ENCODE measurements at places on chromosomes 5 and 9.

GRCh38 chr5:116671211-116671736 is 96.7 kb upstream of the SEMA6A start:
- DNase-seq: no peak
- no peaks in the 10 kb centered on the region for H3K4me1 ChIP-seq
- H3K36me3 ChIP-seq: no peaks in the 10 kb centered on the region
- no peaks in the 10 kb centered on the region for H3K27me3 ChIP-seq

DNA sequence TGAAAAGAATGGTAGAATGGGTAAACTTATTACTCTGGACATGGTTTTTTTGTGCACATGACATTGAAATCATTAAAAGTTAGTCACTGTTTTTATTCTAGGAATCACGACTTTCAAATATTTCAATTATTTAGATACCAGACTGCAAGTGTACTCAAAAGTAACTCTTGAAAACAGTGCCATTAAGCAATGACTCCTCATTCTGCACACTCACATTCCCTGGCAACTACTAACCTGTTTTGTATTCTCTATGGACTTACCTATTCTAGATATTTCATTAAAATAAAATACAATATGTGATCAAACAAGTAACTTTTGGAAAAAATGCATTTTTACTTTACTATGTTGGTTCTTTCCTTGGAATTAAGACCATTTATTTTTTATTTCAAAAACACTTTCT is 607.0 kb downstream of the PDE4D start:
- no peaks in the 10 kb centered on the region for H3K4me1 ChIP-seq
- no peak overlapping the region for H3K27ac ChIP-seq
- no peaks in the 10 kb centered on the region for H3K27me3 ChIP-seq
- DNase-seq: no peak
- no peaks in the 10 kb centered on the region for H3K36me3 ChIP-seq

- no peaks in the 10 kb centered on the region for H3K27me3 ChIP-seq
- no peaks in the 10 kb centered on the region for H3K36me3 ChIP-seq
- no peak overlapping the region for H3K4me3 ChIP-seq
Measured at GRCh38 chr5:136793300-136793699, 428.0 kb upstream of the TRPC7 start.

DNA sequence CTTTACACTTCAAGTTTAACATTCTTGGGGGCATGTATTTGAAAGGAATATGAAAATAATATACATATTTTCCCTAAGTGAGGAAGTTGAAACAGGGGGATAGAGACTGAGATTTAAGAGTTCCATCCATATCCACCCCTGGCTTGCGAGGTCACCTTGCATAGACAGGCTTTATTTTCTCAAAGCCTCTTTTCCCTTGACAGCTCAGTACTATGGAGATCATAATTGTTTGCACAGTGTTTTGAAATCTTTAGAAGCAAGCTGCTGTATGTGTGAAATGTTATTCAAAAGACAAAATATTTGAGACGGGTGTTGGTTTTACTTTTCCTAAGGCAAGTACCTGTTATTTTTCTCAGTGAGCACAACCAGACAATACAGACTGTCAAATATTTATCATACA is 163.1 kb downstream of the LRRC70 start:
- H3K36me3 ChIP-seq: no peaks in the 10 kb centered on the region
- no peak for DNase-seq
- H3K4me1 ChIP-seq: no peaks in the 10 kb centered on the region
- no peak overlapping the region for H3K27ac ChIP-seq
- no peak overlapping the region for H3K4me3 ChIP-seq

DNA sequence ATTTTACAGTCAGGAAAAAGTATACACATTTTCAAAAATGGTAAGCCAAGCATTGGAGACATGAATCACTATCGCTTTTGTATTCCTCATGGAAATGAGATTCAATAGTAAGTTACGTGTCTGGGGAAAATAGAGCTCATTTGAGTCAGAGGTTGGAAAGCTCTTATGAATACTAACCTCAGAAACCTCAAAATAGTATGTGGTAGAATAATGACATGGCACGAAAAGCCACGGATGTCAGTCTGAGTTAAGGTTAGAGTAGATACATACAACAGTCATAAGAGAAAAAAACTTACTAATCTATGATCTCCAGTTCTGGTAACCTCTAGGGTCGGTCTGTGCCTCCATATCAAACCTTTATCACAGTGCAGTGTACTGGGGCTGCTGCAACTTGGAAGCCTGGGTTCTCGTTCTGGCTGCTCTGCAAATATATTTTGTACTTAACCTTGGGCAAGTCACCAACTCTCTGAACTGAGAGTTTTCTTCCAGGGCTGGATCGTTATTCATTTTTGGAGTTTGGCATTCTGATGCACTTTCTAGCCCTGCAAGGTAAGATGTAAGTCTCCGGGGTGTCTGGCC is 31.8 kb downstream of the MAP1B start:
- H3K36me3 ChIP-seq: no peaks in the 10 kb centered on the region
- no peak overlapping the region for H3K27ac ChIP-seq
- DNase-seq: no peak
- no peak overlapping the region for H3K4me3 ChIP-seq

DNA sequence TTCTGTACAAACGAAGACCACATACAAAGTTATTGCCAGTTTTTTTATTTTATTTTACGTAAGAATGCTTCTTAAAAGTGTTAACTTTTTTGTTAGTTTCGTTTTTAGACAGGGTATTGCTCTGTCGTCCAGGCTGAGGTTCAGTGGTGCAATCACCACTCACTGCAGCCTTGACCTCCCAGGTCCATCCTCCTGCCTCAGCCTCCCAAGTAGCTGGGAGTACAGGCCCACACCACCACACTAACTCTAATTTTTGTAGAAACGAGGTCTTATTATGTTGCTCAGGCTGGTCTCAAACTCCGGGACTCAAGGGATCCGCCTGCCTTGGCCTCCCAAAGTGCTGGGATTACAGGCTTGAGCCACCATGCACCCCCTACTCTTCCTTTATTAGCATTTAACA is 2.3 kb upstream of the DNAJA1 start:
- peaks cover 15% of the 10 kb centered on the region for H3K4me1 ChIP-seq
- H3K36me3 ChIP-seq: peaks cover 13% of the 10 kb centered on the region
- no peaks in the 10 kb centered on the region for H3K27me3 ChIP-seq
- no peak for DNase-seq
- H3K27ac ChIP-seq: no peak overlapping the region

- DNase-seq: no peak
- no peak overlapping the region for H3K27ac ChIP-seq
- H3K4me3 ChIP-seq: no peak overlapping the region
- no peaks in the 10 kb centered on the region for H3K27me3 ChIP-seq
- H3K4me1 ChIP-seq: no peaks in the 10 kb centered on the region
- peaks cover 27% of the 10 kb centered on the region for H3K36me3 ChIP-seq
Measured at GRCh38 chr5:154375329-154376008, 70.3 kb upstream of the SAP30L start.

DNA sequence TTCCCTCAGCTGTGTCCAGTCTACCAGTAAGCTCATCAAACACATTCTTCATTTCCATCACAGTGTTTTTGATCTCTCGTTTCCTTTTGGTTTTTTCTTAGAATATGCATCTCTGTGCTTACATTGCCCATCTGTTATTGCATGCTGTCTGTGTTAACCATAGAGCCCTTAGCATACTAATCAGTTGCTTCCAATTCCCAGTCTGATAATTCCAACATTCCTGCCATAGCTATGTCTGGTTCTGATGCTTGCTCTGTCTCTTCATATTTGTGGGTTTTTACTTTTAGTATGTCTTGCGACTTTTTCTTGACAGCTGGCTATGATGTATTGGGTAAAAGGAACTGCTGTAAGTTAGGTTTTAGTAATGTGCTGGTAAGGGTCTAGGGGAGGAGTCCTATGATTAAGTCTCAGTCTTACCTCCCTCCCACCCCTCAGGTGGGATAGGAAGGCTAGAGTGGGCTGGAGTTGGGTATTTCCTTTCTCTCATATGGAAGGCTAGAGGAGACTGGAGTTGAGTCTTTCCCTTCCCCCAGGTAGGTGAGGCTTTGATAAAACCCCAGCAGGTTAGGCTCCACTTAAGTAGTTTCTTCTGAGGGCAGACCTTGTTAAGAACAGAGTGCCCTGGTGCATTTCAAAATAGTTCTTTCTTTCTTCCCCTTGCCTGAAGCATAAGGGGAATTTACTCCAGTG is 99.1 kb upstream of the RASGRF2 start:
- no peaks in the 10 kb centered on the region for H3K4me1 ChIP-seq
- H3K27me3 ChIP-seq: no peaks in the 10 kb centered on the region
- DNase-seq: no peak

DNA sequence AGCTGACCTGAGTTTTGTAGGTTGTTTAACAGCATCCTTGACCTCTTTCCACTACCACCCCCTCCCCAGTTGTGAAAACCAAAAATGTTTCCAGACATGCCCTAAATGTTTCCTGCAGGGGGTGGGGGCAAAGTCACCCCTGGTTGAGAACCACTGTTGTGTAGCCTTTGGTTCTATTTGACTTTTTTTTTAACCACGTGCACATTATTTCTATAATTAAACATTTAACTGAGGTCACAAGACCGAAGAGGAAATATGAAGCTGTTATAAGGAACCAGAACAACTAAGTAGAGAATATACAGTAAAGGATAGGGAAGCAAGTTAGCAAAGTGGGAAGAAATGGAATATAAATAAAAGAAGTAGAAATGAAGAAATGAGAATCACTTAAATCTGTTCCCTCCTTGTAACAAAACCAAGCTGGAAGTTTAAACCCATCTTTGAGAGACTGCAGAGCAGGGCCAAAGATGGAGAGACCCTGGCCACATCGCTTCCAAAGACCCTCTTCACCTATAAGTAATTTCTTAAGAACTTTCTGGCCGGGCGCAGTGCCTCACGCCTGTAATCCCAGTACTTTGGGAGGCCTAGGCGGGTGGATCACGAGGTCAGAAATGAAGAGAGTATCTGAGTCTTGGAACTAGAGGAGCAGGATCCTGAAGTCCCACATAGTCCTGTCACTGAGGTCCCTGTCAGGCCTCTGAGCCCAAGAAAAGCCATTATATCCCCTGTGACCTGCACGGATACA is 14.4 kb downstream of the SIT1 start:
- H3K27ac ChIP-seq: no peak overlapping the region
- DNase-seq: no peak
- no peaks in the 10 kb centered on the region for H3K36me3 ChIP-seq
- peaks cover 9% of the 10 kb centered on the region for H3K4me1 ChIP-seq

GRCh38 chr5:100550531-100551051 is 15.4 kb downstream of the FAM174A start:
- H3K4me3 ChIP-seq: no peak overlapping the region
- no peak for DNase-seq
- H3K27ac ChIP-seq: no peak overlapping the region
- H3K27me3 ChIP-seq: no peaks in the 10 kb centered on the region
- H3K4me1 ChIP-seq: peaks cover 6% of the 10 kb centered on the region

GRCh38 chr5:63602971-63603370 is 359.3 kb downstream of the HTR1A start:
- no peaks in the 10 kb centered on the region for H3K36me3 ChIP-seq
- no peaks in the 10 kb centered on the region for H3K4me1 ChIP-seq
- no peak for DNase-seq
- H3K4me3 ChIP-seq: no peak overlapping the region

DNA sequence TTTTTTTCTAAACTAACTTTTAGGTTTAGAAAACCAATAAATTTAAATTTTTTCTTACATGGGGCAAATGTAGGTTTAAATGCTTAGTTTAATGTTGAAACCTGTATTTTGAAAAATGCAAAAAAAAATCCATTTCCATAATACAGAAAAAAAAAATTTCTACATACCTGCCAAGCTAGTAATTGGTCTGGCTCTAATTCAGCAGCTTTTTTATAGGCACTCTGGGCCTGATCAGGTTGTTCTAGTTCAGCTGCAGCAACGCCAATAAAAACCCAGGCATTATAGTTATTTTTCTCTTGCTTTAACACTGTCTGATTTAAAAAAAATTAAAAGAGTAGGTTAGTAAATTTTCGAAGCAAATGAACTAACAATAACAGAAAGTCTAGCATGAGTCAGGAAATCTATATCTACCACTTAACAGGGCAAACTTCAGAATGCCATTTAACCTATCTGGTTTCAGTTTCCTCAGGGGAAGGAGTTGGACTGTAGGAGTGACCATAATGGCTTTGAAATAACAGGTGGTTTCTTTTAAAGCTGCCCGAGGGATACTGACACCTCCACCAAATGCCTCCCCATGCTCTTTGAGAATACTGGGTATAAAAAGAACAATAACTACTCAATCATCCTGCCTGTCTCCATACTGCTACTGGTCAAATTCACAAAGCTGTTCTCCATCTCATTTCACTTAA is 11.6 kb downstream of the SKIC3 start:
- no peak for DNase-seq
- no peaks in the 10 kb centered on the region for H3K4me1 ChIP-seq
- no peak overlapping the region for H3K27ac ChIP-seq
- H3K27me3 ChIP-seq: no peaks in the 10 kb centered on the region
- H3K4me3 ChIP-seq: no peak overlapping the region

DNA sequence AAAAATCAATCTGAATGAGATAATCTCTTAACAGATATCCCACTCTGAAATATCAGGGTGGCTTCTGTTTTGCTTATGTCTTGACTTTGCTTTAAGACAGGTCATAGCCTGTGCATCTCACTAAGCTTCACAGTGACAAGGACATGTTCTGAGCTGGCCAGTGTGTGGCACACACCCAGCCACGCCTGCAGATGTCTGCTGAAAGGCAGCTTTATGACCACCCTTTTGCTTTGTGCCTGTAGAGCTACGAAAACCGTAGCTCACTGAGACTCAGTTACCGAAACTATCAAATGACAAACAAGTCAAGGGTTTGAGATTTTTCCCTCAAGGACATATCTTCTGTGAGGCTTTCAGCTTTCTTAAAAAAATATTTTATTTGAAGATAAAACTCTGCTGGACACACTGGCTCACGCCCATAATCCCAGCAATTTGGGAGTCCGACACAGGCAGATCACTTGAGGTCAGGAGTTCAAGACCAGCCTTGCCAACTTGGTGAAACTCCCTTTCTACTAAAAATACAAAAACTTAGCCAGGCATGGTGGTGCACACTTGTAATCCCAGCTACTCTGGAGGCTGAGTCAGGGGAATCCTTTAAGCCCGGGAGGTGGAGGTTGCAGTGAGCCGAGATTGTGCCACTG is 233.2 kb downstream of the SPATA31A1 start:
- no peaks in the 10 kb centered on the region for H3K36me3 ChIP-seq
- no peak overlapping the region for H3K4me3 ChIP-seq
- H3K27ac ChIP-seq: no peak overlapping the region
- H3K4me1 ChIP-seq: no peaks in the 10 kb centered on the region

DNA sequence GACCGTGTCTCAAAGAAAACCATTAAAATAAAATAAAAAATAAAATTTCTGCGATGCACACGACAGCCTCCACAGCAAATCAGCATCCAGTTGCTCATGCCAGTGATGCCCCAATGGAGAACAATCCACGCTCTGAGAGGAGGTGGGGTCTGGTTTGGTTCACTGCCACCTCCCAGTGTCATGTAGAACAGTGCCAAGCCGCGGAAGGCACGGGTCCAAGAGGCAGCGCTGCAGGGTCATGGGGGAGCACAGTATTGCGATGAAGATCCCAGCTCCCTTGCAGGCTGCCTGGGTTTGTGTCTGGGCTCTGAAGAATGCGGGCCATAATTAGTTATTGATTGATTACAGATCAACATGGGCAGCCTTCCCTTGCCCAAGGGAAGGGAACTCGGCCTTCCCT is 6.1 kb upstream of the CACFD1 start:
- no peaks in the 10 kb centered on the region for H3K27me3 ChIP-seq
- H3K27ac ChIP-seq: no peak overlapping the region
- H3K4me1 ChIP-seq: no peaks in the 10 kb centered on the region
- no peak overlapping the region for H3K4me3 ChIP-seq
- DNase-seq: no peak

- no peak overlapping the region for H3K4me3 ChIP-seq
- no peaks in the 10 kb centered on the region for H3K36me3 ChIP-seq
- H3K27ac ChIP-seq: no peak overlapping the region
- DNase-seq: no peak
- no peaks in the 10 kb centered on the region for H3K27me3 ChIP-seq
Measured at GRCh38 chr5:172775326-172776234, 4.6 kb upstream of the DUSP1 start.

Measured in effector memory CD4-positive, alpha-beta T cell (primary cell).